ENCODE measurements at places on chromosomes 7 and 10. TPM values are rescaled to one million over a fixed set of nuclear protein-coding genes. Genes with fewer than 3 reads are reported as not detected.

KCP gene
- not detected for total RNA-seq

ABCC2 gene
- 0.87 TPM for total RNA-seq

ECHDC3 gene
- not detected for total RNA-seq

PHF14 gene
- 43.2 TPM for total RNA-seq

MYH16 gene
- total RNA-seq, result not detected

DNAJC12 gene
- total RNA-seq, result 11.0 TPM

NEBL gene
- total RNA-seq, result 0.30 TPM

IL15RA gene
- total RNA-seq, result 19.8 TPM

INPP5A gene
- 13.8 TPM for total RNA-seq

C10orf53 gene
- 0.16 TPM for total RNA-seq

GRID2IP gene
- total RNA-seq, result 0.18 TPM

TMEM236 gene
- total RNA-seq, result not detected

SPDYE11 gene
- not detected for total RNA-seq

ABLIM1 gene
- 37.9 TPM for total RNA-seq

CLCN1 gene
- total RNA-seq, result not detected

LRRC61 gene
- 25.8 TPM for total RNA-seq

CARD11 gene
- total RNA-seq, result 74.1 TPM

IFIT2 gene
- total RNA-seq, result 0.82 TPM

LMOD2 gene
- not detected for total RNA-seq

BBIP1 gene
- total RNA-seq, result 32.7 TPM

TWIST1 gene
- total RNA-seq, result 1.2 TPM

SEMA3E gene
- total RNA-seq, result not detected

NRCAM gene
- total RNA-seq, result 0.05 TPM

FAM25G gene
- not detected for total RNA-seq

C10orf90 gene
- total RNA-seq, result not detected

TFPI2 gene
- not detected for total RNA-seq

TRIM50 gene
- not detected for total RNA-seq

CLRN3 gene
- total RNA-seq, result not detected

ATRNL1 gene
- total RNA-seq, result 0.87 TPM

HOXA11 gene
- not detected for total RNA-seq

AOAH gene
- 33.5 TPM for total RNA-seq

TRPV5 gene
- total RNA-seq, result not detected

AMPH gene
- 0.14 TPM for total RNA-seq

SP4 gene
- 19.2 TPM for total RNA-seq

GIMAP6 gene
- 29.4 TPM for total RNA-seq

ZNF467 gene
- not detected for total RNA-seq

RELN gene
- total RNA-seq, result not detected

GRID1 gene
- not detected for total RNA-seq

ECD gene
- 35.2 TPM for total RNA-seq

EVX1 gene
- total RNA-seq, result not detected

GOLGA7B gene
- total RNA-seq, result 0.34 TPM

SYT15B gene
- total RNA-seq, result 0.23 TPM

IDI1 gene
- total RNA-seq, result 80.1 TPM

VAX1 gene
- total RNA-seq, result not detected

PDZD7 gene
- 0.64 TPM for total RNA-seq

PDE6C gene
- not detected for total RNA-seq

PNLIPRP3 gene
- total RNA-seq, result not detected

CDH23 gene
- total RNA-seq, result 0.55 TPM

SSC4D gene
- 0.71 TPM for total RNA-seq

CPXM2 gene
- not detected for total RNA-seq

PRF1 gene
- total RNA-seq, result 67.7 TPM
